ENCODE measurements at places on chromosomes 12 and 14.

- DNase-seq, result no peak
These were observed 13.3 kb upstream of the NYNRIN start for GRCh38 chr14:24385524-24385923.

- DNase-seq, result no peak
These were observed 184.4 kb upstream of the CCND2 start for GRCh38 chr12:4089121-4089606.

DNA sequence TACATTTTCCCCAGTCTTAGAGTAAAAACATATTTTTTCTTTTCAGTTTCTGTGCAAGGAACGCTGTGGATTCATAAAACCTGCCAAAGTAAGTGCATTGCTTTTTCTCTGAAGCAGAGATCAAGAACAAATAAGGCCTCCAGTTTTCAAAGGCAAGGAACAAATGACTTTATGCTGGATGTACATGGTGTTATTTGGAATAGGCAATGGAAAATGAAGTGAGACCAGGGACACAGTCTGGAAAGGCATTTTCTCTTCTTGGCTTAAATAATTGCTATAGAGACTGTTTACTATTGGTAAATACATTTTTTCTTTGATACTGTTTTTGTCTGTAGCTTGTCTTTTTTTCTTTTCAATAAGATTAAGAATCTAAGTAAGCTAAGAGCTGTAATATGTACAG, 725.9 kb upstream of the MDGA2 start:
- DNase-seq, result no peak

DNA sequence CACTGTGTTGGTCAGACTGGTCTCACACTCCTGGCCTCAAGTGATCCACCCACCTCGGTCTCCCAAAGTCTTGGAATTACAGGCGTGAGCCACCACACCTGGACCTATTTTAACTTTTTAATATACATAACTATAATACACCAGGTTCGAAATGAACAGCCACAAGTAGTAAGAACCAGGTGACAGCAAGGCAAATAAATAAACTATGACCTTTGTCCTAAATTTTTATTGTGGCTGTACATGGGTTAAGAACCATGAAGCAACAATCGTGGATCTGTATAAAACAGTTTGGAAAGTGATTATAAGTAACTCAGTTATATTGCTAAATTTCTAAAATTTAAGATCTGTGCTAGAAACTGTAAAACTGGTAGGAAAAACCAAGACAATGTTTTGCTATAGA, 41.5 kb downstream of the GXYLT1 start:
- no peak for DNase-seq

GRCh38 chr14:46352844-46353243, 298.7 kb downstream of the RPL10L start:
- DNase-seq, result no peak

DNA sequence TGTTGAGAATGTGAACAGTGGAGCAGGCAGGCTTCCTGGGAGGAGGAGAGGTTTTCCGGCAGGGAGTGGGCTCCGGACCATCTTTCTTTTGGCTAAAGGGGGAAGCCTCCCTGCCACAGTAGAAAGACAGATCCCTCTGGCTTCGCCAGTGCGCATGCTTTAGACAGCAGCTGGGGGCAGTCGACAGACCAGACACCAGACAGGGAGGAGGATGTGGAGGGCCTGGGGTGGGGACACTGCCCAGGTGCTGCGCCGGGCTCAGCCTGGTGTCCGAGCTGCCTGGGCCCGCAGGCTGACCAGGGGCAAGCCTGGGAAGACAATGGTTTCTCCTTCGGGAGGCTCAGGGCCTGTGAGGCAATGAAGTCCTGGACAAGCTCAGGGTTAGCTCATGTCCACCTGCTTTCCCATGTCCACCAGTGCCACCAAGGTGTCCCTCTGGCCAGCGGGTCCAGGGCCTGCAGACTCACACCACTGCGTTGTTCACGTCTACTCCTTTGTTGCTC, 67.3 kb downstream of the PRIMA1 start:
- no peak for DNase-seq

GRCh38 chr14:38522724-38523123, 266.8 kb upstream of the CLEC14A start:
- DNase-seq, result no peak

DNA sequence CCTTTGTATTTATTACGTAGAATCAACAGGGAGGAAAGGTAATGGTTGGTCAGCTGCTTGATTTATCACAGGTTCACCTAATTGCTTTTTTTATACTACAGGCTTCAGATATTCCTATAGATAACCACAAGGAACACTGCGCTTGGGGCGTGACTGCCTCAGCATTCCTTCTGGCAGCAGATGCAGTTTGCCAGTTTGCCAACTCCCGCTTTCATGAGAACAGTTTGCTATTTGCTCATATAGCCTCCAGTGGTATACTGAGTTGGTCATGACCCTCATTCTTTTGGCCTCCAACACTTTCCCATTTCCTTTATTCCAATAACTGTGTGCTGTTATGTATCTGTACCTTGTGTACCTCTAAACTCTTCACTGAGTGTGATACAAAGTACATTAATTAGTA, 38.6 kb upstream of the ACSM4 start:
- no peak for DNase-seq

- no peak for DNase-seq
These were observed 189.7 kb upstream of the GRIN2B start for GRCh38 chr12:14171106-14171505.

- DNase-seq, result no peak
These were observed 129.8 kb upstream of the KRR1 start for GRCh38 chr12:75641031-75641780.

GRCh38 chr14:43687921-43688320, 819.2 kb downstream of the FSCB start:
- no peak for DNase-seq

DNA sequence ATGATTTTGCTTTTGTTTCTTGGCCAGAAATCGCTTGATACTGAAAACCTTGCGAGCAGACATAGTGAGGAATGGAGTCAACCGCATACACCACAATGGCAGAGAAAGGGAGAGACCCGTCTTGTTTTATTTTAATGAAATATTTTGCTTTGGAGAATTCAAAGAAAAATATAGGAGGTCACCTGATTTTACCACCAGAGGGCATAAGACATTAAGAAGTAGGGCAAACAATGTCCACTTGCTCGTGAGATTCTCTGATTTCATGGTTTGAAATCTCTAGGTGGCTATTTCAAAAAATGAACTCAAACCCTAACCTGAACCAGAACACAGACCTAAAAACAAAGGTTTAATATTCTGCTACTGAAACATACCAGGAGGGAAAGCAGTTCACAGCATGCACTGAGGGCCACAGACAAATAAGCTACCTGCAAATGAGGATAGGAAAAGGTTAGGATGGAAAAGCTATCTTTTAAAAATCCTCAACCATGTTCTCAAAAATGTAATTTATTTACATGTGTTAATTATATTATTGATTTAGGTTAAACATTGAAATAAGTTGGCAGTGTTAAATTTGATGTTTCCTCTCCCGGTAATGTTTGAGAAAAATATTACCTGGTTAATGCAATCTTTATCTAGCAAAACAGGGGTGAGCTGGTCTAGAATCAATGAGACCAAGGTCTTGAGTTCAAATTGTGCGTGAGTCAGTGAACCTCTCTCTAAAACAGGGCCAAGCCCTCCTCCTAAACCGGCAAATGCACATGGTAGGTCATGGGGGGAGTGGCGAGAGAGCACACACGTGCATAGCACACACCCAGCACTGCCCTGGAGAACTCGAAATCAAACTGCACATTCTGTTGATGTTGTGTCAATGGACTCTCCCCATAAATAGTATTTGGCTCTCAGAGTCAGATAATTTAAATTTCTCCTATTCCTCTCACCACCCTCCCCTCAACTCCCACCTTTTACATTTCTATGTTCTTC, 12.5 kb downstream of the IFNG-AS1 start:
- DNase-seq, result no peak

- DNase-seq, result no peak
These were observed 89.5 kb upstream of the RFLNA start for GRCh38 chr12:124205405-124205804.

DNA sequence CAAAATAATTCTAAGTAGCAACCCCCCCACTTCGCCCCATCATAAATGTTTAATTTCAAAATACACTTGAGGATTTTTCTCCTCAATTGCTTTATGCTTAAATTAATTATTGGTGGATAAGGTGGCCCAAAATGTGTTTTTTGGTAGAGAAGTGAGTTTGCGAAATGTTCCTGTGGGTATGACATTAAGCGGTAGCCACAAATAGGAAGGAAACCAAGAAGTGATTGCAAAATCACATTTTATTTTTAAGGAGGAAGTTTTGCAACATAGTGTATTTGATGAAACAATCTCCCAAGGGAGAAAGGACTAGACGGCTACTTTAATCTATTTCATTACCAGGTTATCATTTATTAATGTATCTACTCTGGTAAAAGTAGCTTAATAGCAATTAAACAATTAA, 25.5 kb downstream of the SLC25A3 start:
- no peak for DNase-seq

GRCh38 chr14:52769887-52770286, 21.5 kb downstream of the GNPNAT1 start:
- DNase-seq, result no peak

DNA sequence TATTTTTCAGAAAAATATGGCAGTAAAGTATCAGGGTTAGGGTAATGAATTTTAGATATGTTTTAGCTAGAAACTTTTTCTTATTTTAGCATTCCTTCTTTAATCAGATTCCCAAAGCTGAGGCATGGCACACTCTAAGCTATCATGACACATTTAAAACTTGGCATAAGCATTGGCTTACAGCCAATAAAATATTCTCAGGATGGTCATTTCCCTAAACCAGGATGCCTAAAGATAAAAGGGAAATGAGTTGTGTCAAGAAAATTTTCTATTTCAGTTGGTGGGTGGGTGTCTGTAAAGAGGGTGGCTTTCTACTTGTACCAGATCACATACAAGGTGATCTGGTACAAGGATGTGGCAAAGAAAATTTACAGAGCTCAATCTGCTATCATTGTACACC, 47.8 kb downstream of the PEBP1 start:
- DNase-seq, result no peak

DNA sequence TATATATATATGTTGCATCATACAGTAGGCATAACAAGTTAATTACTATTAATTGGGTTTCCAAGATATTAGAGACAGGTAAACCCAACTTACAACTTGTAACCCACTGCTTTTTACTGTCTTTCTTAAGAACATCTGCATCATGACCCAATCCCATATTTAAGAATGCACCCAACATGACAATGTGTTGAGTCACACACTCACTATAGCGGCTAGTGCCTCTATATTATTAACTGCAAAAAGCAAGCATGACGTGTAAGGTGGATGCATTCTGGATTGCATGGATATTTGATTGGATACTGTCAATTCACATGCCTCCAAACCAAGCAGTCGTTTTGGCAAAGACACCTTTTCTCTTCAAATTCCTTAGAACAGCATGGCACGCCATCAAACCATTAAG, 68.2 kb downstream of the KSR2 start:
- DNase-seq, result no peak

DNA sequence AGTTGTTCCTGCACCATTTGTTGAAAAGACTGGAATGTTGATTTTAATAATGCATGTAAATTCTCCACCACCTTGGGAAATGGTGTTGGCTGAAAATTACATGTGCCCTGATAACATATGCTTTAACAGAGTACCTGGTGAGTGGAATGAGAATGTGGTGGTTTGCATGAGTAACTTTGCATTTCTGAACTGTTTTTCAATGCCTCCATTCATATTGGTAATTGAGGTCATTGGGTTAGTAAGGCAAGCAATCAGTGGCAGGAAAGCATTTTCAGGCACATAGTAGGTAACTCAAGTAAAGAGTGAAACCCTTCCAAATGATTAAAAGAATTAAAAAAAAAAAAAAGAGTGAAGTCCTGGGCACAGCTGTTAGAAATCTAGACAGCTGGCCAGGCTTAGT, 32.2 kb upstream of the BICD1 start:
- no peak for DNase-seq

GRCh38 chr12:68281322-68282077, 28.1 kb upstream of the IL22 start:
- no peak for DNase-seq

DNA sequence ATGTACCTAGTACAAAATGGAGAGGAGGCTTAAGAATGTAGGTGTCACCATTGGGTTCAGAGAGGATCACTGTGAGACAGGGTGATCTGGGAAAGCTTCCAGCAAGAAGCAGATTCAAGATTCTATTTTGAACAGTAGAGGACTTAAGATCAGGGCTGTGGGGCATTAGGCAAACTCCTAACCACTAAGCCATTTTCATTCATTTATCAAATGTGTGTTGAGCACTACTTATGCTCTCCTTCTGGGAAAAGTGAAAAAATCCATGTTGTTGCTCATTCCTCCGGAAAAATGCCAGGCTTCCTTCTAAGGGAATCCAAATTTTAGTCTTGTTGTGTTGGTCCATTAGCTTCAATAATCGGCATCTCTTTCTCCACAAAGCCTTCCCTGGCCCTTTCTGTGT, 163.4 kb downstream of the NUAK1 start:
- DNase-seq, result no peak

DNA sequence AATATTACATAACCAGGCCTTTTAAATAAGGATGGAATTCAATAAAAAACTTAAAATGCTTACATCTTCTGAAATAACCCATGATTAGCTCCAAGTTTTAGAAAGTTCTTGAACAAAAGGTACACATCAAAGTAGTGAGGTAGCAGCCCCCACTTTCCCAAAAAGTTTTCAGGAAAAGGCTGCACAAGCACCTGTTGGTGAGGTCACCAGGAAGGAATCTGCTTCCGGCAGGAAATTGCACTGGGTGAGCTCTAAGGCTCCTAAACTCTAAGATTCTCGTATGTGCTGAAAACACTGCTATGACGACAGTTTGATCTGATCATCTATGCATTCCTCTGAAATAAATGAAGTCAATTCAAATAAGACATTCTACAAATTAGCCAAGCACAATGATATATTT, 34.3 kb upstream of the TTC7B start:
- DNase-seq, result no peak

DNA sequence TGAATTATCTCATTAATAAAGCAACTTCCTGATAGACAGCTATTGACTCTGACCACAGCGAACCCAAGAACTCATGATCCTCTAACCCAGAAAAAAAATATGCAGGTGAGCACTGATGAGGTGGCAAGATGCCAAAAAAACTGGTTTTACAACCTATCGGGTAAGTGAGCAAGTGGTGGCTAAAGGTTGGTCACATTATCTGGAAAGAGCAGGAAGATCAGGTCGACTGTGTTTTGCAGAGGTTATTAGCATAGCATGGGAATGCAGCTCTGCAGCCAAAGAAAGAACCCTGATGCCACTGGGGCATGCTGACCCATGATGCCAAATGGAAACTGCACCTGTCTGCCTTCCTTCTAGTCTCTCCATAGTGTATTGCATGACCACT, 23.5 kb downstream of the BHLHE41 start:
- no peak for DNase-seq

GRCh38 chr12:131159660-131160059, 206.0 kb downstream of the ADGRD1 start:
- no peak for DNase-seq

GRCh38 chr14:106879241-106879640, 1352.9 kb downstream of the TMEM121 start:
- peak; percentile 14 for DNase-seq
